ENCODE measurements at places on chromosomes 11 and 22.

- no peak for DNase-seq
These were observed 5.5 kb upstream of the RGL4 start for GRCh38 chr22:23685205-23685784.

DNA sequence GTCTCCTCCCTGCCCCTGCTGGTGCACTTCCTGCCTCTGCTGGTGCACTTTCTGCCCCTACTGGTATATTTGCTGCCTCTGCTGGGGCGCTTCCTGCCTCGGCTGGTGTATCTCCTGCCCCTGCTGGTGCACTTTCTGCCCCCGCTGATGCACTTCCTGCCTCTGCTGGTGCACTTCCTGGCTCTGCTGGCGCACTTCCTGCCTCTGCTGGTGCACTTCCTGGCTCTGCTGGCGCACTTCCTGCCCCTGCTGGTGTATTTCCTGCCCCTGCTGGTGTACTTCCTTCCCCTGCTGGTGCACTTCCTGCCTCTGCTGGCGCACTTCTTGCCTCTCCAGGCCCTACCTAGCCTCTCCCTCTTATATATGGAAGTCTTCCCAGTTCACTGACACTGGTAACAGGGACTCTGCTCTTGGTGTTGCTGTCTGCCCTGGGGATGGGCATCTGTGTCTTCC is 10.1 kb downstream of the MTFP1 start:
- peak; percentile 23 for DNase-seq

DNA sequence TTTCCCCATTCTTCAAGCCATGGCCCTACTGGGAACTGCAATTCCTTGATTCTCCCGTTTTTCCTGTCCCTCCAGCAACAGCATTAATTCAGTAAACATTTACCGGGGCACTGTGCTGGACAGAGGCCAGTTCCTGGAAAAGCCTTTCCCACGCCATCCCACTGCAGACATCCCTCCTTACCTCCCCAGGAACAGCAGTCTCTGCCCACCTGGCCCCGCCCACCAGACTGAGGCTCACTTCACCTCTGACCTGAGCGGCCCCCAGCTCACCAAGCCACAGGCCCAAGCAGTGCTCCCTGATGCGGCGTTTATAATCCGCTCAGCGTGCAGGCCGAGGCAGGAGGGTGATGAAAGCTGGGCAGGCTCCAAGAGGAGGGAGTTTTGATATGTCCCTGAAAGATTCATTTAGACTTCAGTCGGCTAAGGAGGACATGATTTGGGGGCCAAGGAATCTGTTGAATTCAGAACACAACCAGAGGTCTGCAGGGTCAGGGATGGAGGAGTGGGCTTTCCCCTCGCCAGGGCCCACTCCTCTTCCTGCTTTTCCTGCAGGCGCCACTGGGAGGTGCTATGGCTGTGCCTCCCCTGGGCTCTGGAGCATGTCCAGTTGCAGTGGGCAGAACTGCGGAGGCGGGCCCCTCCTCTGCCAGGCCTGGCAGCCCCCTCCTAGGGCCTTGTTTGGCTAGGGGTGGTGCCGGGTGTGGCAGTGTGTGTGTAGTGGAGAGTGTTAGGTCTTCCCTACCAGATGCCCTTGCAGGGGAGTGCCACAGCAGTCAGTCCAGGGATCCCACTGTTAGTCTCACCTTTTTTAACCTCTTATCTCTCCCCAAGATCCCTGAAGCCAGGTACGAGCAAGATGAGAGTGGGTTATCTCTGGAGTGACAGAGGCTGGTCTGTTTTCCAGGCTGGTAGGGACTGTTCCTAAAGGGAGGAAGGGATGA is 1.4 kb upstream of the TAGLN start:
- DNase-seq: no peak

GRCh38 chr22:50604256-50605001 is 3.8 kb downstream of the MAPK8IP2 start:
- DNase-seq: no peak

DNA sequence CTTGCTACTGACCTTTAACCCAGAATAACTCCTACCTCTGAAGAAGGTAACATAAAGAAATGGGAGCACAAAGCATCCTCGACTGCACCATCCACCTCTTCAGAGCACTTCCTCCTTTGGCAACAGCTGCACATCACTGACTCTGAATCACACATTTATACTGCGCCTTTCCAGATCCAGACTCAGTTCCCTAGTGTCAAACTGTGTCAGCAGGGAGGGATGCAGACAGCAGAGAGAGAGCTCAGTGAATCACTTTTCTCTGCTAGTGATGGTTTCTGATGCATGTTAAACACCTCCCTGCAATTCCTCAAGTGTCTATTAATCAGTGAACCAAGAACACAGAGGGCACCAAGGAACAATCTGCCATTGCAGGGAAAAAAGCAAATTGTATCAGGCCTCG is 118.9 kb downstream of the PLEKHA7 start:
- DNase-seq: no peak

DNA sequence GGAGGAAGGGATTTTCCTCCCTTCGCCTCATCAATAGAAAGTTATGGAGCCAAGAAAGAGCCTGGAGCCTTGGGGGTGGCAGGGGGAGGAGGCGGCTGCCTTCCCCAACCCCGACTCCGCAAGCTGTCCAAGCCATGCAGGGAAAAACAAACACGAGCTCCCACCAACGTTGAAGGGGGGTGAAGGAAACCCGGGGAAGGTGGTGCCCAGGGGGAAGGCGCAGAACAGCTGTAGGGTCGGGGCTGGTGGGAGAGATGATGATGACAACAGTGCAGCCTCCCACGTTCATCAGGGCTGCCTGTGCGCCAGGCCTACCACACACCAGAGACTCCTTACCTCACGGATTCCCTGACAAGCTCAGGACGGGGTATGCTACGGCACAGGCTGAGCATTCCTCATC is 73.5 kb downstream of the SCUBE1 start:
- DNase-seq: no peak

- DNase-seq: no peak
These were observed 2.1 kb upstream of the LHFPL7 start for GRCh38 chr22:24948356-24949202.

DNA sequence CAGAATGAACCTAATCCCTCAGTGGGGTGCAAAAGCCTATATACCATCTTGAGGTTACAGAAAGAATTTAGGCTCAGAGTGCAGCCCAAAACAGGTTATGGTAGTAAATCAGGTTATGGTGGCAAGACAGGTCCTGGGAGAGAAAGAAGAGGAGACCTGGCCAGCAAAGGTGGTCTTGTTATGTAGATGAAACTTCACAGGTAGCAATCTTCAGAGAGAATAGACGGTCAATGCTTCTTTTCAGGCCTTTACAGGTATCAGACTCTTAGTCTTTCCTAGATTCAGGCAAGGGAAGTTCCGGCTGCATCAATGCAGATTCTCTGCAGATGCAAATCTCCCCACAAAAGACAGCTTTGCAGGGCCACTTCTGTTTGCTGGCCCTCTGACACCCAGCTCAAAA is 45.8 kb upstream of the SORL1 start:
- no peak for DNase-seq

Measured in GM18507 (cell line).